Parietal lobe (tissue), 2 donors: ENCODE measurements at places on chromosomes 16 and 17. TPM values are rescaled to one million over a fixed set of nuclear protein-coding genes. Genes with fewer than 3 reads are reported as not detected.

Gene TLCD2
- total RNA-seq, result 0.31 TPM

Gene ST6GALNAC1
- 3.1 TPM for total RNA-seq

Gene SERPINF2
- total RNA-seq, result 0.31 TPM

Gene CCR7
- not detected for total RNA-seq

Gene KRT36
- total RNA-seq, result not detected

Gene CNTNAP1
- total RNA-seq, result 12.5 TPM

Gene NUDT21
- total RNA-seq, result 185 TPM

Gene CIBAR2
- total RNA-seq, result not detected

Gene TP53TG3C
- total RNA-seq, result not detected

Gene CCL18
- not detected for total RNA-seq

Gene KRTAP2-3
- not detected for total RNA-seq

Gene KRT31
- total RNA-seq, result 0.94 TPM

Gene MILR1
- 1.6 TPM for total RNA-seq

Gene EPX
- total RNA-seq, result not detected

Gene SPEM3
- total RNA-seq, result not detected

Gene ABCA6
- 11.3 TPM for total RNA-seq

Gene TMEM170A
- total RNA-seq, result 23.2 TPM

Gene KRTAP16-1
- not detected for total RNA-seq

Gene CACNG5
- 0.63 TPM for total RNA-seq

Gene CCL16
- not detected for total RNA-seq

Gene TAT
- not detected for total RNA-seq

Gene ICAM2
- 6.6 TPM for total RNA-seq

Gene CETP
- total RNA-seq, result 0.94 TPM

Gene TTC19
- total RNA-seq, result 83.9 TPM

Gene RNF157
- 37.6 TPM for total RNA-seq

Gene GLP2R
- total RNA-seq, result not detected

Gene KRT23
- total RNA-seq, result not detected

Gene NPIPB9
- total RNA-seq, result 11.6 TPM

Gene SLC39A11
- total RNA-seq, result 11.0 TPM

Gene TM4SF5
- not detected for total RNA-seq

Gene ORMDL3
- 62.6 TPM for total RNA-seq

Gene CD300H
- not detected for total RNA-seq

Gene KRT17
- not detected for total RNA-seq

Gene DPEP2
- not detected for total RNA-seq

Gene SLC7A5
- total RNA-seq, result 26.0 TPM

Gene TP53TG3D
- not detected for total RNA-seq

Gene MMP2
- total RNA-seq, result 11.6 TPM

Gene PHOSPHO1
- total RNA-seq, result 0.94 TPM

Gene SLFN5
- 3.1 TPM for total RNA-seq

Gene TLE7
- total RNA-seq, result not detected

Gene MYH1
- total RNA-seq, result not detected

Gene HES7
- total RNA-seq, result 1.9 TPM

Gene SYNGR2
- 7.5 TPM for total RNA-seq

Gene NPIPB4
- 207 TPM for total RNA-seq

Gene SMIM22
- not detected for total RNA-seq

Gene LDHD
- total RNA-seq, result 1.6 TPM

Gene MTSS2
- 55.1 TPM for total RNA-seq

Gene CHST6
- 0.94 TPM for total RNA-seq

Gene PLXDC1
- total RNA-seq, result 10.3 TPM

Gene GCGR
- not detected for total RNA-seq

Gene GJC1
- 109 TPM for total RNA-seq
